SJSA1 (cell line): ENCODE measurements at places on chromosomes 5 and 9. TPM values are rescaled to one million over a fixed set of nuclear protein-coding genes. Genes with fewer than 3 reads are reported as not detected.
A peak's percentile ranks its signal among the peaks of the same experiment; 100 is the strongest.

- no peak for DNase-seq
Measured at GRCh38 chr5:148729182-148729581, 74.9 kb upstream of the HTR4 start.

DNA sequence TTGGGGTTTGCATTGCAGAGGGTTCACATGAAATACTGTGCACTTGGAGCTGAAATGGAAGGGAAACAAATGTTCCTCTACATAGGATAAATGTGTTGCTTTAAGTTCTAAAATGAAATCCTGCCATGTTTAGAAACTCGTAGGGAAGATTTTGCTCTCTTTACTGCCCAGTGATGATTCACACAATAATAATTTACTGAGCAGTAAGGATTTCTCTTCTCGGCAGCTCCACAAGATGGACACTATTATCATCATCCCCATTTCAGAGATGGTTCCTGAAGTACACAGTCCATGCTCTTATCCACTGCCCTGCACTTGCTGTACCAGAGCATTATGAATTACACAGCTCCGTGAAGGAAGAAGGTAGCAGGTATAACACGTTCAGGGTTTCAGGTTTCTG is 4.1 kb downstream of the HACD4 start:
- DNase-seq: no peak

DNA sequence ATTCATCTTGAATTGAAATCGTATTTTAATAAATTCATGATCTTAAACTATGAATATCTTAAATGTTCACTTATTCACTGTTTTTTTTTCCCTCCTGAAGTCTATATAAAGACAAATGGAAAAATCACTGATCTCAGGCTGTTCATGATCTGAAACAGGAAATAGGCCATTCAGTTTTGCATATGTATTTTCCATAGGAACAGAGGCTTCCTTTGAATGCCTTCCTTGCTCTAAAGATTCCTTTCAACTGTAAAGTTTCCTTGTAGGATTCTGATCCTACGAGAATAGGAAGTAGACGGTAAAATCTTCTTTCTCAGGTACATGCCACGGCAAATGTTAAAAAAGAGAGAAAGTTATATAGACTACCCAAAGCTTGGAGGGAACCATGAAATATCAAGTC is 194.4 kb upstream of the PPP1R2B start:
- DNase-seq: no peak

- DNase-seq: peak; percentile 81
Measured at GRCh38 chr9:124852829-124853531, at the start of gene WDR38. Gene WDR38 (plus strand): TSS chr9:124853460. CDS start chr9:124853532, 72 bp downstream.

GRCh38 chr5:113048931-113049330 is 72.3 kb downstream of the DCP2 start:
- no peak for DNase-seq

DNA sequence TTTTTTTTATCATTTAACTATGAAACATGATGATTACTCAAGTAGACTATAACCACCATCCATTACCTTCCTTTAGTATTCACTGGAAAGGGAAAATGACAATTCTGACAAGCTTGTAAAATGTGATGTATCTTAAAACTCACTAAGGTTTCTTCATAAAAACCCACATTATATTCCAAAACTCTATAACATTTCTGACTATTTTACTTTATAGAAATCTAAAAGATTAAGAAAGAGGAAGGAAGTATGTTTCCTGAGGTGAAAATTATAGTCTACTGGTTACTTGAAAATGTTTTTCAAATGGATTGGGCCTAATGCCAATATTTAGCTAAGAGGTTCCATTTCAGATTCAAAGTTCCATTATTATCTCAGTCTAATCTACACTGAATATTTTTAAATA is 1982.2 kb upstream of the C9orf72 start:
- DNase-seq: no peak

DNA sequence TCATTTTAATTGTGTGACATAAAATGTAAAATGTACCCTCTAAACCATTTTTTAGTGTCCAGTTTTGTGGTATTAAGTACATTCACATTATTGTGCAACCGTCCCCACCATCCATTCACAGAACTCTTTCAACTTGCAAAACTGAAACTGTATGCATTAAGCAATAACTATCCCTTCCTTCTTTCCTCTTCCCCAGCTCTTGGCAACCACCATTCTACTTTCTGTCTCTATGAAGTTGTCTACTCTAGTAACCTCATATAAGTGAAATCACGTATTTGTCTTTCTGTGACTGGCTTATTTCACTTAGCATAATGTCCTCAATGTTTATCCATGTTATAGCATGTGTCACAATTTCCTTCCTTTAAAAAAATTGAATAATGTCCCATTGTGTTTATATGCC is 142.4 kb downstream of the C9orf152 start:
- no peak for DNase-seq

GRCh38 chr9:97638666-97639065 is 5.0 kb downstream of the NCBP1 start:
- no peak for DNase-seq

GRCh38 chr9:98100456-98100855 is 18.6 kb downstream of the TRIM14 start:
- no peak for DNase-seq

DNA sequence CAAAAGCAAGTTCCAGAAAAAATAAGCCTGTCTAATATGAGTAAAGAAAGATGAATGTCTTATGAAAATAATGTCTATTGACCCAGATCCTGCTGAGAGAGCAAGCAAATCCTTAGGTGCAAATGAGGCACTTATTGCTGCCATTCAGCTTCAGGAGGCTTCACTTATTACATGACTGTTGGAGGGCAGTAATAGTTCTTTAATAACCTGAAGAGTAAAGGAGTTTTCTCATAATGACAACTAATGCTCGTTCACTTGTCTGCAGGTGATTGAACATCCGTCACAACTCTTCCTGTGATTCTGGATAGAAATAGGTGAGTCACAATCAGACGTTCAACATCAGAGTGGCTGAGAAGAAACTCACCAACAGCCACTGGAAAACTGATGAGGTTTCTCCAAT is 58.3 kb downstream of the SPOCK1 start:
- no peak for DNase-seq

- no peak for DNase-seq
Measured at GRCh38 chr9:116541402-116541801, 145.7 kb upstream of the TRIM32 start.

- no peak for DNase-seq
Measured at GRCh38 chr9:92760070-92760469, 4.6 kb downstream of the BICD2 start.

DNA sequence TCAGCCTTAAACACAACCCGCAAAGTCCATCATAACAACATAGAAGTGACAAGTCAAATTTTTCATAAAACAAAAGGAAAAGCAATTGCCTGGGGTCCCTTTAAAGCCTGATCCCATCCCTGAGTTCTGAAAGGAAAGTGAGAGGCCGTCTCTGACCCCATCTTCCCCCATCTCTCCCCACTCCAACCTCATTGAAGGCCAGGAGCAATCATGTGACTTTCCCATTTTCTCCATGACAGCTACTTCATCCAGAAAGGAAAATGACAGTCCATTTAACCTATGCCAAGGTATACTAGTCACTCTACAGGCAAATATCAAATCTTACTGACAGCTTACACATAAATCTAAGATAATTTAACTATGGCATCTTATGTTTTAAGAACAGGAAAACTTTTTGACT is 15.5 kb downstream of the ACTL7A start:
- DNase-seq: no peak

DNA sequence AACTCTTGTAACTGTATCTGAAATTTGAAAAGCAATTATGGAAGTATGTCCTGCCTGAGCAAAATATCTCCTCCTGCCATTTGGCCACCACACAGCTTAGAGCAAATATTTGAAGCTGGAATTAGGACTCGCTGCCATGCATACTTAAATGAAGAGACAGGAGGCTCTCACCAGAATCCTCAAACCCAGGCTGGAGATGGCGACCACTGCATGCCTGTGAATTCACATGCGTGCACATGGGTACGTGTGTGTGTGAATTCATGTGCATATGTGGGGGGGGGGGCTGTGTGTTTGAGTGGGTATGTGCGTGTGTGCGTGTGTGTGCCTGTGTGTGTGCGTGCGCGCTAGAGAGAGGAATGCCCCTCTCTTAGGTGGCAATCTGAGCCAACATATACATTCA is 84.1 kb upstream of the IRX1 start:
- no peak for DNase-seq

- no peak for DNase-seq
Measured at GRCh38 chr5:180688330-180689070, 39.1 kb upstream of the FLT4 start.

GRCh38 chr5:180311216-180311615 is 19.3 kb upstream of the MAPK9 start:
- no peak for DNase-seq

- no peak for DNase-seq
Measured at GRCh38 chr5:59744531-59744992, 149.0 kb downstream of the PDE4D start.

DNA sequence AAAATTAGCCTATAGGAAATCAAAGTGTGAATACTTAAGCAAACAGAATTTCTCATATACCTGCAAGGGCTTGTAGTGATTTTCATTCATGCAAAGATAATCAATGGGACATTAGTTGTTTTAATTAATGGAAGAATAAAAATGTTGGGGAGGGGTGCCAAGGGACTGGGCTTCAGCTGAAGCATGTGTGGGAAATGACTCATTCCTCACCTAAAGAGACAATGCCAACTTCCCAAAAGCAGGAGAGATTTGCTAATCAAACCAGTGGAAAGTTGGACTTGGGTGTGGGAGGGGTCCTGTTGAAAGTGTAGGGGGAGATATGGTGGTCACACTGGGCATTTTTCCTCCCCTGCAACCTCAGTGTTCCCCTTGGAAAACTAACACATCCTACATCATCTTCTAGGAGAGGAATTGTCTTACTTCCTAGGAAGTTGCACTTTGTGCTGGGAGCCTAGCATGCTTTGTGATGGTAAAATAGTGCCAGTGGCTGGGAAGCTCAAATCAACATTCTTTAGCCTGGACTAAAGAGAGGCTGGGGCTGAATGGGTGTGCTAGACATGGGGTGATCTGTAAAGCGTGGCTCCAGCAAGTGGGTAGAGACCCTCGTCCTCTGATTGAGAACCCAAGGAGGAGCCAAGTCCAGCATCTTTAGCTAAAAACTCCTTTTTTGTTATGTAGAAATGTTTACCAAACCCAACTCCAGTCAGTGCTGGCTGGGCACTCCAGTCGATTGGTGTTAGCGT is 6.4 kb upstream of the LHX2 start:
- DNase-seq: no peak

GRCh38 chr5:125914471-125914870 is 508.7 kb upstream of the GRAMD2B start:
- no peak for DNase-seq

DNA sequence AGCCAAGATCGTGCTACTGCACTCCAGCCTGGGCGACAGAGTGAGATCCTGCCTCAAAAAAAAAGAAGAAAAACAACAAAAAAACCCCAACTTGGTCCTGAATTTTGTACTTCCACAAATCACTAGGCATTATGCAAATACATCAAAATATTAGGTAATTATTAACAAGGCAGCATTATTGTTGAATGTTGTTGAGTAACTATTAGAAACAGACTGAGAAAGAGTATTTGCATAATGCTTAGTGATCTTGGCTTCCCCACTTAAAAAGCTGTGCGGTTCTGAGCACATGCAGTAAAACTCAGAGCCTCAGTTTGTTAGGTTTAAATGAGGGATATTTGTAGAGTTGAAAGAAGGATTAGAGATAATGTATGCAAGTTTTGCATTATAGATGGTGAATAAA is 64.2 kb downstream of the SCAMP1 start:
- DNase-seq: no peak

- no peak for DNase-seq
Measured at GRCh38 chr9:99003308-99003707, 59.6 kb downstream of the COL15A1 start.

- no peak for DNase-seq
Measured at GRCh38 chr5:160486573-160486972, 64.9 kb downstream of the PTTG1 start.

- DNase-seq: no peak
Measured at GRCh38 chr5:139384591-139385051, 1.5 kb upstream of the SLC23A1 start.

GRCh38 chr5:135642488-135642870 is 63.7 kb upstream of the CXCL14 start:
- no peak for DNase-seq

DNA sequence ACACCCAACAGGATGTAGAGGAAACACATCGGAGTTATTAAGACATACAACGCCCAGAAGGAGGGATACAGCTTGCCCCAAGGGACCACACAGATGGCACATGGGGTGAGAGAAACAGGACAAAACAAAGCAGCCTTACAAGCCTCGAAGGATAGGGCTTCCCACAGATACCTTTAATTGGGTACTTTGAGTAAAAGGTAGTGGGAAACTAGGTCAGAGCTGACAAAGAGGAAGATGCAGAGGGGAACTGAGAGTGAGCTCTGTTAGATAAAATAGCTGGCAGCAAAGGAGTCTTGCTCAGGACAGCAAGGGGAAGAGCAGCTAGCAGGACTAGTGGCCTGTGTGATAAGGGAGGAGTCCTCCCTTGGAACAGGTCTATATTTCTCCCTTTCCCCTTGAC is 48.2 kb downstream of the OTP start:
- DNase-seq: no peak

DNA sequence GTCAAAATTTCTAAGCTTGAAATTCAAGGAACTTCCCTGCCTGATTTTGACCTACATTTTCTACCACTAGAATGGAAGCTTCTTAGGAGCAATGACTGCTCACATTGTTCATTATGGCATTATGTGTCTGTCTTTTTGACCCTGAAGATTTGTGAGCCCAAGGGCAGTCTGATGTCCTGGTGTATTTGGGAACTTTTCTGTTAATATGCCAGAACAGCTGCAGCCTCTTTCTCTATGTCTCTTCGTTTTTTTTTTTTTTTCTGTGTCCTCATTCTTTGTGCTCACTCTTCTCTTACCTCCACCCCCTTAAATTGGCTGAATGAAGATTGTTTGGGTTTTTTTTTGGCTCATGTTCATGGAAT is 34.8 kb upstream of the TMC1 start:
- no peak for DNase-seq

- DNase-seq: no peak
Measured at GRCh38 chr9:136202454-136203407, 2.2 kb downstream of the LHX3 start.

The ADAMTS16 gene
- total RNA-seq: 5.4 and 7.5 TPM in 2 replicates

The PKD2L2 gene
- not detected in 2 replicates for total RNA-seq

The PCDHGB1 gene
- total RNA-seq: 0.79 TPM in 1 of 2 replicates, not detected in the other

The SLC22A4 gene
- total RNA-seq: 3.8 and 4.4 TPM in 2 replicates

The GLRA1 gene
- total RNA-seq: not detected in 2 replicates

The MZB1 gene
- total RNA-seq: not detected in 2 replicates

The GTF3C5 gene
- 60.7 and 64.8 TPM in 2 replicates for total RNA-seq

The UAP1L1 gene
- total RNA-seq: 3.4 and 5.6 TPM in 2 replicates

The DND1 gene
- 0.16 and 1.2 TPM in 2 replicates for total RNA-seq

The CAMK2A gene
- not detected in 2 replicates for total RNA-seq

The TSSK1B gene
- 0.13 TPM in 1 of 2 replicates, not detected in the other for total RNA-seq

The MORN5 gene
- total RNA-seq: not detected in 2 replicates

The ZNF462 gene
- 6.5 and 11.9 TPM in 2 replicates for total RNA-seq

The ZDHHC11 gene
- 0.05 TPM in 1 of 2 replicates, not detected in the other for total RNA-seq

The PHF24 gene
- not detected in 2 replicates for total RNA-seq

The PCAT7 gene
- total RNA-seq: 0.19 and 0.82 TPM in 2 replicates
